Adrenal gland (tissue), 19 donors: ENCODE measurements at places on chromosomes 6 and 20. TPM values are rescaled to one million over a fixed set of nuclear protein-coding genes. Genes with fewer than 3 reads are reported as not detected.

PRSS35 gene
- total RNA-seq: 18.7 TPM

- H3K36me3 ChIP-seq: no peaks in the 10 kb centered on the region
- no peak for DNase-seq
- no peak overlapping the region for H3K27ac ChIP-seq
- H3K27me3 ChIP-seq: no peaks in the 10 kb centered on the region
- H3K4me3 ChIP-seq: no peak overlapping the region
Measured at GRCh38 chr6:69427882-69428281, 368.9 kb downstream of the LMBRD1 start.

DNA sequence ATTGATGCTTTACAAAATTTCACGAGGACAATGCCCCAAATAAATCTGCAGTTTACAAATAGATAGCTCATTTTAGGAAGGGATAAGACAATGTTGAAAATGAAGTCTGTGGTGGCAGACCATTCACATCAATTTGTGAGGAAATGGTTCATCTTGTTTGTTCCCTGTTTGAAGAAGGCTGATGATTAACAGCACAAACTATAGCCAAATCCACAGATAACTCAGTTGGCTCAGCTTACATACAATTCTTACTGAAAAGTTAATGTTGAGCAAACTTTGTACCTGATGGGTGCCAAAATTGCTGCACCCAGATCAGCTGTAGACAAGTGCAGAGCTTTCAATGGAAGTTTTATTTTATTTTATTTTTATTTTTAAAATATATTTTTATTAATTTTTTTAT is 763.9 kb downstream of the DOK5 start:
- H3K4me1 ChIP-seq: no peaks in the 10 kb centered on the region
- H3K27ac ChIP-seq: no peak overlapping the region
- no peaks in the 10 kb centered on the region for H3K36me3 ChIP-seq
- no peak for DNase-seq

DNA sequence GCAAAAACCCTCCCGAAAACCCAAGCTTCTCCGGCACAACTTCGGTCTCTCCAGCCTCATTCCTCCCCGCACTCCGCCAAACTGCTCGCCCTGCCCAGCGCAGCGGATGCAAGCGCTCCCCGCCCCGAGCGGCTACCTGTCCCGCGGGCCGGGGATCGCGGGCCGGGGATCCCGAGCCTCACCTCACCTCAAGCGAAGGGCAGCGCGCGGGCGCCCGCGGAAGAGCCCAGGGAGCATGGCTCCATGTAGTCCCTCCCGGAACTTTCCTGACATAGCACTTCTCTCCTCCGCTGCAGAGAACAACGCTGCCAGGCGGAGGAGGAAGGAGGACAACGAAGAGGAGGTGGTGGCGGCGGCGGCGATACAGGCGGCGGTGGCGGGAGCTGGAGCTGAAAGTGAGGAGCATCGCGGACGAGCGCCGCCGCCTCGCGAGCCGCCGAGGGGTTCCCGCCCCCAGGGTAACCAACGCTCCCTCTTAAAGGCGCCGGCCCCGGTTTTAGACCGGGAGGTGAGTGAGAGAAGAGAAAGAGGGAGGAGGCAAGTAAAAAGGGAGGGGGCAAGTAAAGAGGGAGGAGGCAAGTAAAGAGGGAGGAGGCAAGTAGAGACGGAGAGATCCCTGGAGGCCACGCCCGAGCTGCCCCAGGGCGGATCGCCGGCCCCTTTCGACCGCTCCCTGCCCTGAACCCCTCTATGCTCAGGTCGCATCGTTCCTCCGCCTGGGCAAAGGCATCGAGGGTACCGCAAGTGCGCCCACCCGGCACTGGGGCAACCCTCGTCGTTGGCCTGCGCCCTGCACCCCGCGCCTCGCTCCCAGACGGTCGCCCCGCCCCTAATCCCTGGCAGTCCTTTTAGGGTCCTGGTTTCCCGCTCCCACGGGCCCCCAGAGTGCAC is at the start of gene GPR63:
TSS of gene GPR63 (minus strand) at position 397 of the 891 bp plus-strand sequence. CDS start 37,746 bp downstream, outside the sequence.
- peaks cover 4% of the 10 kb centered on the region for H3K4me1 ChIP-seq
- H3K27ac ChIP-seq: peak within 1 kb of the TSS; percentile 61
- no peaks in the 10 kb centered on the region for H3K36me3 ChIP-seq
- no peaks in the 10 kb centered on the region for H3K27me3 ChIP-seq
- DNase-seq: peak; percentile 70

- no peaks in the 10 kb centered on the region for H3K27me3 ChIP-seq
- H3K4me3 ChIP-seq: no peak overlapping the region
- DNase-seq: no peak
- H3K36me3 ChIP-seq: no peaks in the 10 kb centered on the region
Measured at GRCh38 chr6:36700831-36701230, 3.2 kb downstream of the RAB44 start.

DNA sequence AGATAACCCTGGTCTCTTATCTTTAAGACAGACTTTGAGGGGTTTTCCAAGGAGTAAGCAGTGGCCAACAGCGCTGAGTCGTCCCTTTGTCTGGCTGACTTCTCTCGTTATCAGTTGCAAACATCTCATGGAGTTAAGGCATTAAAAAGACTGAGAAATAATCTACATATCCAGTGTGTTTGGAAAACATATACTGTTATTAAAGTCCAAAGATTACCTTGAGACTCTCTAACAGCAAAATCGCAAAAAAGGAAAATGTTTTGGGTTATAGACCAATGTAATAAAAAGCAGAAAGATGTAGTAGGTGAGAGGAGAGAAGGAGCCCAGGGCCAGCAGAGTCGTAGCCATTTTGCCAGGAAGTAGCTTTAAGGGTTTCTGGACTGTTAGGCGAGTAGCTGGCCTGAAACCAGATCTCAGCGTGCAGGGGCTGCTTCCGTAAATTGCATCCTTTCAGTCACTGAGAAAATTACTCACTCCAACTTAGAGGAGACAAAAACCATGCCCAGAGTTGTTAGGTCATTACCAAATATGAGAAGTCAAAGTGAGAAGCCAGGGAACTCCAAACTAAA is 24.6 kb downstream of the MYLK4 start:
- H3K4me3 ChIP-seq: no peak overlapping the region
- H3K4me1 ChIP-seq: no peaks in the 10 kb centered on the region
- no peaks in the 10 kb centered on the region for H3K36me3 ChIP-seq
- H3K27ac ChIP-seq: no peak overlapping the region

DNA sequence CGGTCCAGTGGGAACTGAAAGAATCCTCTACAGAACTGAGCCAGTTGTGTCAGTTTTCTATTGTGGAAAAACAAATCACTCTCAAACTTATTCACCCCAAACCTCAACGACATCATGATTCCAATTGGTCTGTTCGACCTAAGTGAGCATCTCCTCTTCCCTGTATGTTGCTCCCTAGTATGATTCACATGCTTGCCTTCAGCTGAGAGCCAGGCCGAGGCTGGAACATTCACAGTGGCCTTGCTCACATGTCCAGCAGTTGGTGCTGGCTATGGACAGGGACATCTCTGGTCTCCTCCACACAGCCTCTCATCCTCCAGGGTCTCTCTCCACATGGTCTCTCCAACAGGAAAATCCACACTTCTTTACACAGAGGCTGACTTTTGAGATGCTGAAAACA is 28.3 kb upstream of the TMEM181 start:
- H3K36me3 ChIP-seq: no peaks in the 10 kb centered on the region
- peaks cover 4% of the 10 kb centered on the region for H3K4me1 ChIP-seq
- DNase-seq: no peak
- no peak overlapping the region for H3K27ac ChIP-seq
- no peak overlapping the region for H3K4me3 ChIP-seq
- no peaks in the 10 kb centered on the region for H3K27me3 ChIP-seq
